ENCODE measurements at places on chromosomes 2 and 18. TPM values are rescaled to one million over a fixed set of nuclear protein-coding genes. Genes with fewer than 3 reads are reported as not detected.

The TLX2 gene
- not detected for polyA plus RNA-seq

The ITGB6 gene
- 52.2 TPM for polyA plus RNA-seq

The SP100 gene
- polyA plus RNA-seq: 19.5 TPM

The ZNF532 gene
- polyA plus RNA-seq: 69.8 TPM

The EPC2 gene
- polyA plus RNA-seq: 26.4 TPM

The PER2 gene
- 4.4 TPM for polyA plus RNA-seq

The C2orf74 gene
- 20.9 TPM for polyA plus RNA-seq

Measured in hindlimb muscle (tissue), 1 donor.